Stimulated activated CD8-positive, alpha-beta memory T cell treated with anti-CD3 and anti-CD28 coated beads, Interleukin-15, amount 100 ng/mL, for 48 hours (primary cell): ENCODE measurements at places on chromosomes 12 and 14.

GRCh38 chr12:59698600-59698999, 102.8 kb downstream of the SLC16A7 start:
- DNase-seq = no peak

GRCh38 chr14:52080158-52080800, 11.4 kb upstream of the NID2 start:
- no peak for DNase-seq

- no peak for DNase-seq
These were observed 22.0 kb downstream of the SLC25A21 start for GRCh38 chr14:37150414-37150813.

- DNase-seq = peak; percentile 81
These were observed 31.9 kb downstream of the DAD1 start for GRCh38 chr14:22556990-22557623.

GRCh38 chr12:79848339-79848738, 86.6 kb downstream of the PPP1R12A start:
- no peak for DNase-seq

DNA sequence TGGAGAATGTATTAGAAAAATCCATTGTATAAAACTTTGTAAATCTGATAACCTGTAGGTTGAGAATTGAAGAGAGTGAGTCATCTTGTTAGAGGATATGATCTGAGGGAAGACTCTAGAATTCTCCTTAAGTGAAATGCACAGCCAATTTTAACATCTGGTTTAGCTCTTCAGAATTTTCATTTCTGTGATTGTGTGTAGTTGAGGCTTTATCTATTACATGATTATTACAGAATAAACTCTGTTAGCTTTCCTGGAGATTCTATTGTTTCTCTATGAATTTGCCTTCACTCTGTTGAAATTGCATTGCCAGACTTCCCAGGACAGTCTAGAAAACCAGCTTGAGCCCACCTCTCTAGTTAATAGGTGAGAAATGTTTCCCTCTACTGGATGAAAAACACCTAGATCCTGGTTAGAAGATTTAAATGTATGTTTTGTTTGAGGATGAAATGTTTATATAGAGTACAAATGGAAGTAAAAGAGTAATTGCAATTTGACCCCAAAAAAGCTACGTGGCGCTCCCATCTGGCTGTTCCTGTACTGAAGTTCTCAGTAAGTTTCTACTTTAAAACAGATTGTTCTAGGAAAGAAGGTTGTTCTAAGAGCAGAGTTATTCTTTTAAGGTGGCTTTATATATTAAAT, 2.9 kb downstream of the NUDT4 start:
- DNase-seq = no peak

GRCh38 chr14:94906577-94906976, 136.7 kb upstream of the GSC start:
- DNase-seq = no peak

DNA sequence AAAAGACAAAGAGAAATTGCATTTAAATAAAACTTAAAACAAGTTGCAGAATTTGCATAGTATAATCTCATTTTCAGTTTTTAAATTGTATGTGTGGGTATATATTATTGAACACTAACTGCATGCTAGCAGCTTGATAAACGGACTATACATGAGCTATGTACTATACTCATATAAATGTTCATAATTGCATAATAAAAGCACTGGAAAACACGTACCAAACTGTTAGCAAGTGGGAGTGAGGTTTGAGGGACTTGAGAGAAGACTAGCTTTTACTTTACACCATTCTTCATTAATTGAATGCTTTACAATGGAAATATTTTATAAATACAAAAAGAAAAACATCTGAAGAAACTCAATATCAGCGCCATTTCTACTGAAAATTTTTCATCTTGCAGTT, 32.2 kb upstream of the MDM1 start:
- no peak for DNase-seq

DNA sequence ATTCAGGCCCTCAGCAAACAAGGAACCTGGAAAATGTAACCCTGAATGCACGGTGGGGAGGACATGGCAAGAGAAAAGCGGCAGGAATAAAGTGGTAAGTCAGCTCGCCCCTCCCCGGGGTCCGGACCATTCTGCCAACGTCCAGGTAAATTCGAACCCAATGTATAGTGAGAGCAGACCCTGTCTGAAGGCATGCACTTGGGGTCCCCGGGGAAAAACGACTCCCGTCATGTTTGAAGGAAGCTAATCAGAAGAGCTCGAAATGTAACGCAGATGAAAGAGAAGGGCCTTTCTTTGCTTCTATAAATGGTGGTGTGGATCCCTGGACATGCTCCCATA, 193 bp downstream of the ACACB start:
- DNase-seq = no peak

DNA sequence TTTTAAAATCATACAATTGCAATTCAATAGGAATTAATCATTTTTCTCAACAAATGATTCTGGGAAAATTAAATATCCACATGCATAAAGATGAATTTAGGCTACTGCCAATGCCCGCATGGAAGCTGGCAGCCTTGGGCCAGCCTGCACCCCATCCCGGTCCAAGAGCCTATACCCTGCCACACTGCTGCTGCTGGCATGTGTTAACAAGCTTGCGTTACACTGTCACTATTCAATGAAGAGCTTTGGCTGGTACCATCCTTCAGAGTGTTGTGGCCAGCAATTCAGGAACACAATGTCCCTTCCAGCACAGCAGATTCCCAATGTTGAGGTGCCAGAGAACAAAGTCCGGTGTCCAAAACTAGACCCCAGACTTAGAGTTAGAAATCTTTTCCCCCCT, 13.6 kb upstream of the TAS2R14 start:
- no peak for DNase-seq

GRCh38 chr14:88243946-88244345, 79.1 kb downstream of the KCNK10 start:
- no peak for DNase-seq

- no peak for DNase-seq
These were observed 309.9 kb downstream of the BCL11B start for GRCh38 chr14:98962118-98962517.

DNA sequence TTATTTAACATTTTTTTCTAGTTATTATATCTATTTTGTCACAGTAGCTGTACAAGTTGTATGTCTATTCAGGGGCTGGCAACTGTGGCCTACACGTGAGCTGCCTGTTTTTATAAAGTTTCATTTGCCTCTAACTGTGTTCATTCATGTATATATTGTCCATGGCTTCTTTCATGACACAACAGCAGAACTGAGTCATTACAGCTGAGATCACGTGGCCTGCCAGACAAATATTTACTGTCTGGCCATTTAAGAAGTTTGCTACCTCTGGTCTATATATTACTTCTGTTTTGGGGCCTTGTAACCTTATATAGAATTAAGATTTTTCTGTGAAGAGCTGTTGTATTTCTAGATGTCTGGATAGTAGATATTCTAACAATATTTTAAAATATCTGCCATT, 37.9 kb downstream of the KIAA0586 start:
- no peak for DNase-seq

GRCh38 chr12:108213871-108214445, 84.9 kb downstream of the WSCD2 start:
- DNase-seq = no peak

DNA sequence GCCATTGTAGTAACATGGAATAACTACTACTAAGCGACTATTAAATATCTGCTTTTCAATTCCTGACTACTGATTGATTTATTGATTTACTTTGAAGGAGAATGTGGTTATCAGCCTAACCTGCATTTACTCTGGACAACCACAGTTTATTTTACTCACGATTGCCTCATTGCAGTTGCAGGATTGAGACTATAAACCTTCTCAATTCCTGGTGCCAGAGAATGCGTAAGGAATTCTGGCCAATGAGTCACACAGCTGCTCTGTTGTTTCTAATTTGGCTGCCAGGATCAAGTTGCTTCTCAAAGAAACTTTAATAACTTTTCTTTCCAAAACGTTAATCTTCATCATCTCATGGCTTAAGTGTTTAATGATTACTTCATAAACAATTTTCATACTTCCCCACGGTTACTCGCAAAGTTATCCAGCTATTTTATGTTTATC, 13.1 kb upstream of the TMTC1 start:
- DNase-seq = no peak

GRCh38 chr14:100905166-100905565, 1.6 kb upstream of the RTL1 start:
- no peak for DNase-seq

- DNase-seq = no peak
These were observed 21.7 kb upstream of the NUP107 start for GRCh38 chr12:68665016-68665569.

DNA sequence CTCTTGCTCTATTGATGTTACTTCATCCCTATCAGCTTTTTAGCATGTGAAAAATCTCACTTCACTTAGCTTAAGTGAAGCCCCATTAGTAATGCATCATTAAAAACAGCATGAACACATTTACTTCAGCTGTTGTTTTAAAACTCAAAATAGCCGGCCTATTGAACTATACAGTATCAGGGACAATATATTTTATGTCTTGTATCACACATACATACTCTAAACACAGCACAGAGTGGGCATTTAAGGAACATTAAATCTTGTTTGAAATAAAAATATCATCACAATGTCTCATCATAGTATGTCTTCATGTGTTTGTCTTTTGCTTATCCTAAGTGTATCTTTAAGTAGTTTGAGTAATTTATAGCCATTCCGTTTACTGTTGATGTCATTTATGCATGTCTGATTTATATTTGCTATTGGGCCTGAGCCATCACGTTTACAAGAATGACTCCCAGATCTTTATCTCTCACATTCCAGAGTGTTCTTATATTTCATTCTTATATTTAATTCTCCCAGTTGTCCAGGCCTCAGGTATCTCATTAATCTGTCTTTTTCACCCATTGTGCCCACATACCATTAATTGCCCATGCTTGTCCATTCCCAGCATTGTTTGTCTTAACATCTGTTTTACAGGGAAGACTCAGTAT, 57.5 kb downstream of the ARHGAP5 start:
- no peak for DNase-seq

GRCh38 chr12:39805651-39806050, 186.0 kb upstream of the ABCD2 start:
- no peak for DNase-seq

DNA sequence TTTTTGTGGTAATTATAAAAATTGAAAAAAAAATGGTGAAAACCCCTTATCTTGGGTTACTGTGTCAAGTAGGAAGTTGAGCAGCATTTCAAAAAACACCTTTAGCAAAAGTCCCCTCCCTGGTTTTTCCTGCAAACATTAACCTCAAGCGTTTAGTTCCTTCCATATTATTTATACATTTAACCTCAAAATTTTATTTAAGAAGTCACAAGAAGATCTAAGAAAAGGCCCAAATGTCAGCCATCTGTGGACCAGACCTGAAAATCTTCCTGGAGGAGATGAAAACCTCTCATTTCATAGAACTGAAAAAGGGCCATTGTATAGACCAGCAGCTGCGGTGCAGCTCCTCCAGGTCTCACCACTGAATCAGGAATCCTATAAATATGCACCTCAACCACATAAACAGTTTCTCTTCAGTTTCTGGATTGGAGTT, 40.4 kb upstream of the BTG1 start:
- no peak for DNase-seq

- no peak for DNase-seq
These were observed 1165.1 kb upstream of the USP15 start for GRCh38 chr12:61095111-61095510.

- no peak for DNase-seq
These were observed 26.7 kb downstream of the DCP1B start for GRCh38 chr12:1977588-1977987.

DNA sequence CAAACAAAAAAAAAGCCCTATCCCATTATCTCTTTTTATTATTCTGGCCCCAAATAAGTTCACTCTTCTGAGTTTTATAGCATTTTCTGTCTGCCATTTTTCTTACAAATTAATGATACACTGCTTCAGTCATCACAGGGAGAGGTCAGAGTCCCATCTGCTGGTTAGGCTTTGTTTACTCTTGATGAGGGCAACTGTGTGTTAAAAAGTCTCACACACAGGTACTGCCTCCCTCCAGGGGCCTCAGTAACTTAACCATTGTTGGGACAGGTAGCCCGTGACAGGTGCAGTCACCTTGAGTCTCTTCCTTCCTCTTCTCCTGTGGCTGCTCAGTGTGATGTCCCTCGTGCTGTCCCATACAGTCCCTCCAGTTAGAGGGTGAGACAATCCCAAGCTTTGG, 45.5 kb upstream of the SEL1L start:
- DNase-seq = no peak

GRCh38 chr14:68927956-68928675, 51.0 kb downstream of the ACTN1 start:
- DNase-seq = no peak

DNA sequence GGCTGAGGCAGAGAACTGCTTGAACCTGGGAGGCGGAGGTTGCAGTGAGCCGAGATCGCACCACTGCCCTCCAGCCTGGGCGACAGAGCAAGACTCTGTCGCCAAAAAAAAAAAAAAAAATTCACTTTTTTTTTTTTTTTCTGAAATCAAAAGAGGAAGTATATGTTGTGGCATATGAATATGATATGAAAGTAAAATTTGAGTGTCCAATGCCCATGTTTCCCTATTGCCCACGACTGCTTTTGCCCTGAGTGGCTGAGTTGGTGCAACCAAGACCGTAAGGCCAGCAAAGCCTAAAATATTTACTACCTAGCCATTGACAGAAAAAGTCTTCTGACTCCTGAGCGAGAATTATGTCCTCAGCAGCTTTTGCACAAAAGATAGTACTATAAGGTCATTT, 101.7 kb upstream of the PARP11 start:
- no peak for DNase-seq

DNA sequence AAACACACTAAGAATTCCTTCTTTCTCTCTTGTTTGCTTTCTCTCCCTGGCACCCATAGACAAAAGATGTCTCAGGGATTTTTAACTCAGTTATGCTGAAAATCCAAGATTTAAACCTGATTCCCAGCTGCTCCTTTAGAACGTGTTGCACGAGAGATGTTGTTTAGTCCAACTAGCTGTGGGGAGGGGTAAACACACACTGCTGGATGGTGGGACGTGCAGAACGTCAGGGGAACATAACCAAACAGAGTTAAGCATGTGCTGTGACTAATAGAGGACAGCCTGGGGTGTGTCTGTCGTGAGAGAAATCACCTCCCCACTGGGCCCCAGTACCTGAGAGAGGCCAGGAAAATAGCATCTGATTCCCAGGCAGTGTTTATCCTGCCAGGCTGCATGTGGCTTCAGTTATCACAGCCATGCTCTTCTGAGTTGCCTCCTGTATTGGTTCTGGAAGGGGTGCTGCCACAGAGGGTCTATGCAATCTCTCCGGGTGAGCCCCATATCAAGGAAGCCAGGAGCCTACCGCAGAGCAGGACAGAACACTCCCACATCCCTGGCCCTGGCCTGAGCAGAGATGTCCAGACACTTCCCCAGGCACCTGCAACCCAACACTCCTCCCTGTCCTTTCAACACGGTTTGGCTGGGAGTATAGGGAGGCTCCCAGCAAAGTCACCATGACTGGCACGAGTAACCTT, 112.7 kb upstream of the EGLN3 start:
- no peak for DNase-seq

- no peak for DNase-seq
These were observed 9.0 kb downstream of the DAZAP2 start for GRCh38 chr12:51247523-51248206.
